ENCODE measurements at places on chromosomes 7 and 10.

DNA sequence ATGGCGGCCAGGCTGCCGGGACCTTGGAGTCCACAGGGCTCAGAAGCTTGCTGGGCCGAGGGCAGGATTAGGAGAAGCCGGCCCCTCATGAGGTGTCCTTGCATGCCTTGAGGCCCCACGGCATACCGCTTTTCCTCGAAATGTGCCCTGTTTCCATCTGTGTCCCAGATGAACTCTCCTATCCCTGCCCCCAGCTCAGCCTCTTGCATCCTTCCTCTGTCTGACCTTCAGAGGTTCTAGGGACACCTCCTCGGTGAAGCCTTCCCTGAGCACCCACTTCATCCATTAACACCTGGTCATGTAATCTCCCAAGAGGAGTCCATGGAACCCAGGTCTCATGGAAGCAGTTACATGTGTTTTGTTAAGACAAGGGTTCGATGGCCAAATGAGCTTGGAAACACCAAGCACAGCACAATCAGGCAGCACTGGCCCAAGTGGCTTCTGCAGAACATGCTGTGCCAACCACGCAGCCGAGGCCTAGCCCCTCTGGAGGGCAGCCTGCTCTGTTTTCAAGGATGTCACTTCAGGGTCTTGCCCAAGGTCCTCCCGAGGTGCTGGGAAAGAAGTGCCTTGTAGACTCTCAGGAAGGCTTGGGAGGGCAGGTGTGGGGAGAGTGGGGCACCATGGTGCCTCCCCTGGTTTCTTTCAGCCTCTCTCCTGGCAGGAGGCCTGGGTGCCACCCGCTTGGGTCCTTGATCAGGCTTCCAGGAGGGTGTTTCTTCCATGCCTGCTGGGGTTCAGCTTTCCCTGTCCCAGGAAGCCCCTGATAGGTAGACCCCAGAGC is 124.3 kb downstream of the NEURL1 start:
- no peak for DNase-seq

DNA sequence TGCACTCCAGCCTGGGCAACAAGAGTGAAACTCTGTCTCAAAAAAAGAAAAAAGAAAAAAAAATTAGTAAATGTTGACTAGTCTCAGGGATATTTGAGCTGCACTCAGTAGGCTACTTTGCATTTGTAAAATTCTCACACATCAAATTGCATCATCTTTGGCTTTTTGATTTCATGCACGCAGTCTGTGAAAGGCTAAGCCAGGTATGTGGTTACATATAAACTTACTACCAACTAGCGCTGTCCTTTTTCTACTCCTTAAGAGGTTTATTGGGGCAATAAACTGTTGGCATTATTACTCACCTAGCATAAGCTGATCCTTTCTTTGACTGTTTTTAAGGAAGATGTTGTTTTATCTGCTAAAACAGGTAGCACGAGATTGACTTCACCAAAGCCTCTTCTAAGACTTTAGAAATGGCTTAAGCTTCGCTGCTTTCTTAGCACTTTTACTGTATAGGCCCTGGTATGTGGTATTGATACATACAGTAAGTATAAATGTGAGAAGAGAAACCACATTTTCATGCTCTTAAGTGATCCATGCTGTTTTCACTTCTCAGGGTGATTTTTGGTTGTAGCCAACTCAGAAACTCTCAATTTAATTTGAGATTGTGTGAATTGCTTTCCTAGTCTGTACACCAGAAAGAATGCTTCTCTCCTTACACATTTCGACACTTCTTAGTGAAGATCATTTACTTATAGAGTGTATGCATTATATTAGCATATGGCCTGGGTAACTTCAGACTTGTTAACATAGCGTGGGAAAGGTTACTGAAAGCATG is 323.9 kb downstream of the AUTS2 start:
- DNase-seq, result no peak

DNA sequence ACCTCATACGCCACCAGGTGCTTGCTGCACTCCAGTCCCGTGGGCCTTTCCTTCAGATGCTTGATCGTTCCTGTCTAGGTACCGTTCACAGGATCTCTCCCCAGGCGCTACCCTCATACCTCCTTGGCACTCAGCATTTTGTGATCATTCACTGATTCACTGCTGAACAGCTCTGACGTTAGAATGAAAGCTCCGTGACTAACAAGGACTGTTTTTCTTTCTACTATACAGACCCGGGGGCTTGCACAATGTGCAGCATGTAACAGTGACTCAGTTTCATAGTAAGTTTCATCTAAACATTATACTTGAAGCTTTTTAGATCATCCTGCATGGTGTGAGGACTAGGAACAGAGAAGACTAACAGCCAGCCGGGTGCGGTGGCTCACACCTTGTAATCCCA is 20.6 kb downstream of the KIN start:
- peak; percentile 88 for DNase-seq

DNA sequence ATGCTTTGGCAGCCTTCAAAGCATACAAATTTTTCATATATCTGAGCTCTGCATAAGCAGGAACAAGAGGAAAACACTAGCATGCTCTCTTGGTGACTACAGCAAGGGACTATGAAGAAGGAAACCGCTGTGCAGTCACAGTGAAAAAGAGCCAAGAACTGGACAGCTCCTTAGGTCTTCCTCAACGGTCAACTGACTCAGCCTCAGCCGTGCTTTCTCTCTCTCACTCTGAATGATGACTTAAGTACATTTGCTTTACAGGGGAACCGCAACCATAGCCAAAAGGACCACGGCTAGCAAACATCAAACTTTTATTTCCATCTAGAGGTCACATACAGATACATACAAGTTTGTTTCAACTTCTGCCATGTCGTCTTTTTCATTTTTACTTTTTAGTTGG is 69.9 kb downstream of the HYCC1 start:
- peak; percentile 78 for DNase-seq

- no peak for DNase-seq
These were observed 38.4 kb upstream of the ELFN1 start for GRCh38 chr7:1631678-1632077.

GRCh38 chr7:19815546-19815945 is 42.1 kb upstream of the TMEM196 start:
- DNase-seq, result no peak

- DNase-seq, result no peak
These were observed 25.9 kb downstream of the CTBP2 start for GRCh38 chr10:125134483-125134848.

GRCh38 chr7:90678986-90679385 is 82.9 kb downstream of the CDK14 start:
- DNase-seq, result no peak

DNA sequence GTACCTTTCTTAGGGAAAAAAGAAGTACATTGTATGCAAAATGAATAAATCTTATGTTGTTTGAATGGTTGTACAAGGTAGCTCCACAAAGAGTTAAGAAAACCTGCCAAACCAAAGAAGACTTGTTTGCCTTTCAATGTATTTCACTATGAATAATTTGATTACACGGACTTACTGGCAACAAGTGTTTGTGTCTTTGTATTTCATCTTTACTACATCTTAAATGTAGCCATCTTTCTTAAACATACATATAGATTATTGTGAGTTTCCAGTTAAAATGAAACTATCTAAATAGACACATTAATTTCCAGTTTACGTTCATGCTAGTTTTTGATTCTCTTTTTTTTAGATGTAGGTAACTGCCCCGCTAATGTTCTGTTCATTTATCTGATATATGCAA is 2.8 kb downstream of the PRKG1 start:
- no peak for DNase-seq

GRCh38 chr10:71864911-71865361 is 13.9 kb upstream of the PSAP start:
- peak; percentile 81 for DNase-seq

DNA sequence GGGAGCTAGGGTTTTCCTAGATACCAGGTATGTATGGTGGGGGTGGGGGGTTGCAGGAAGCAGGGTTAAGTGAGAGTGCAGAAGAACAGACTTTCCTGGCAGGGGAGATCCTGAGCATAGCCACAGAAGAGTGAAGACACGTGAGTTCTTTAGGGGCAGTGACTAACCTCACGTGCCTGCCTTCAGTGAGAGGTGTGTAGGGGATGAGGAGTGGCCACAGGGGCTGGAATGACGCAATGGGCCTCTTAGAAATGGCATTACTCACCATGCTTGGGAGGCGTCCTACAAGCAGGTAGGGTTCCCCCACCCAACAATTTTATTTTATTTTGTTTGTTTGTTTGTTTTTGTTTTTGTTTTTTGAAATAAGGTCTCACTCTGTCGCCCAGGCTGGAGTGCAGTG is 698.6 kb upstream of the NRP1 start:
- no peak for DNase-seq

DNA sequence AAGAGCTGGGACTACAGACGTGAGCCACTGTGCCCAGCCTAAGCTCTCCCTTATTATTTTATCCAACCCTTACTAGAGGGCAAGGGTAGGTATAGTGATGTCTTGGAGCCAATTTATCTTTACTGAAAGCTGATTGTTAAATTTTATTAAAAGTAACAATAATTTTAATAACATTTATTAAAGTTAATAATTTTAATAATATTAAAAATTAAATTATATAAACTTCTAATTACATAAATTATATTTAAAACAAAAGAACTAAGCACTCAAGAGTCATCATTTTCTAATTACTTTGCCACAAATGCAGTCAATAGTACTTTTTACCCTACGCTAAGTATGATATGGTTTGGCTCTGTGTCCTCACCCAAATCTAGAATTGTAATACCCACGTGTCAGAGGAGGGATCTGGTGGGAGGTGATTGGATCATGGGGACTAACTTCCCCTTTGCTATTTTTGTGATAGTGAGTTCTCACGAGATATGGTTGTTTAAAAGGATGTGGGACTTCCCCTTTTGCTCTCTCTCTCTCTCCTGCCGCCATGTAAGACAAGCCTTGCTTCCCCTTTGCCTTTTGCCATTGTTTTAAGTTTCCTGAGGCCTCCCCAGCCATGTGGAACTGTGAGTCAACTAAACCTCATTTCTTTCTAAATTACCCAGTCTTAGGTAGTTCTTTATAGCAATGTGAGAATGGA is 58.4 kb upstream of the ETV1 start:
- no peak for DNase-seq

DNA sequence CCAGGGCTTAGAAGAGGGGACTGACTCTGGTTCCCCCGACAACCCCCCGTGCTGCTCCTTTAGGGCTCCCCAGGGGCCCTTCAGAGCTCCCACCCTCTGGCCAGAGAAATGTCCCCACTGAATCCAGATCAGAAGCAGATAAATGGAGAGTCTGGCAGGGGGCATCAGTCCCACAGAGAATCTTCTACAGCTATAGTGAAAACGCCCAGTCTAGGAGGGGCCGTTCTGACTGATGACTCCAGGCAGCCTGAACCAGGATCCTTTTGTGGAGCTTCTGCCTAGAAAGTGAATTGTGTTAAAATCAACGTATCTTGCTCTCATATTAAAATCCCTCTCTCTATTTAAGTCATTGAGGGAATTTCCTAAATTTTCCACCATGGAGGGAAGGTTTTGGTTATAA is 471.4 kb downstream of the LRMDA start:
- DNase-seq, result no peak

- no peak for DNase-seq
These were observed 156.7 kb upstream of the NPVF start for GRCh38 chr7:25384788-25385505.

DNA sequence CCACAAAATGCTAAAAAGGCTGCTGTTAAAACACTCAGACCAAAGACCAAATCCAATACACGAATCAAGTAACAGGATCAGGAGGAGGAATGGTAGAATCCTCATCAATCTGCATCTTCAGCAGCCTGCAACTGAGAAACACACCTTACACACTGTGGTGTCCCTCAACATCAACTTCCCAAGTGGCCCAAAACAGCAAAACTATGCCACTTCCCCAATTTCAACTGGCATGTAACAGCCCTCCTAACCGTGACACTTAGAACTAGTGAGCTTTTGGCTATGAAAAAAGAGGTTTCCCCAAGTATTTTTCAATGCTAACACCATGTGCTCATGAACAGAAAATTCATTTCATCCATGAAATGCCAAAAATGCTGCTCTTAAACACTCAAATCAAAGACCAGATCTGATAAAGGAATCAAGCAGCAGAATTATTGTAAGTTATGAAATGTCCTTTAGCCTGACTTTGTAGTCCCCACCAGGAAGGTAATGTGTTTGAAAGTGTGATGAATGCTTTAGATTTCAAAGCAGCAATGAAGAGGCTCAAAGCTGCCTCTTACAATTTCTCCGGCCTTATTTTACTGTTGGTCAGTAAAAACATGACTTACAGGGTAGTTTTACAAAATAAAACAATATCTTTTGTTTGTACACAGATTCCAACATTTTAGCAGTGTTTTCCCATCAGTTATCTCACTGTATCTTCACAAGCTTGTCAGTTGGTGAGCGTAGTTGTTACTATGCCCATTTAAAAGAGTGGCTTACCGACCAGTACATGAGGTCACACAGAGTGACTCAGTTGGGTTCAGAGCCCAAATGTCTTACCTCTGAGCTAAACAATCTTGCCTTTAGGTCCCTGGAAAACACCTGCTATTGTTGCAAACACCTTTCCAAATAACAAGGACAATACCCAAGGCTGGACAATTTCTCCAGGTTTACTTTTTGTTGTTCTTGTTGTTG is 65.7 kb upstream of the ASAH2 start:
- no peak for DNase-seq

DNA sequence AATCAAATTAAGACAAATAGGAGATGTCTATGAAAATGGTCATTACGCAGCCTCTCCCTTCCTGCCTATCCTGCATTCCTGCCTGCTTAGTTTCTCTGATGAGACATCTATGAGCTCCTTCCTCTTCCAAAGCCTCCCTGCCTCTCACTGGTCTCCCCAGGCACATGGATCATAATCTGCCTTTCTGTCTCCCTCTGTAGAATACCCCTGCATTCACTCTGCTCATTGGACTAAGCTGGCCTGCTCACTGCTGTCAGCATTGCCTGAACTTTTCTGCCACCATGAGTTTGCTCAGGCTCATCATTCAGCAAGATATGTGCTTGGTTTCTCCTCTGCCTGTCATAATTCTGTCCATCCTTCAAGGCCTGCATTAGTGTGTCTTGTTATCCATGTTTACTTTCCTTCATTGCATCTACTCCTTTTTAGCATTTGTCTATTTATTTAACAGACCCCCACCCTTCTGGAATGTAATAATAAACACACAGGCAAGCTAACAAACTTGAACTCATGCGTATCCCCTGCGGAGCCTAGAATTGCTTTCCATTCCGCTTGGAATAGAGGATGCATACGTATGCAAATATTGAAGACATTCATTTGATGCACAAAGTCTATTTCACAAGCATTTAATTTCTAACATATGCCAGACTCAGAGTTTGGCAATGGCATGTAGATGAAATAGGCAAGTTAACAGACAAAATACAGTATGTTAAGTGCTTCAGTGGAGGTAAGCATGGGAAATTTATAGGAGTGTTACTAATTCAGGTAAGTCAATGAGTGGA is 88.3 kb downstream of the PTPRZ1 start:
- peak; percentile 94 for DNase-seq

DNA sequence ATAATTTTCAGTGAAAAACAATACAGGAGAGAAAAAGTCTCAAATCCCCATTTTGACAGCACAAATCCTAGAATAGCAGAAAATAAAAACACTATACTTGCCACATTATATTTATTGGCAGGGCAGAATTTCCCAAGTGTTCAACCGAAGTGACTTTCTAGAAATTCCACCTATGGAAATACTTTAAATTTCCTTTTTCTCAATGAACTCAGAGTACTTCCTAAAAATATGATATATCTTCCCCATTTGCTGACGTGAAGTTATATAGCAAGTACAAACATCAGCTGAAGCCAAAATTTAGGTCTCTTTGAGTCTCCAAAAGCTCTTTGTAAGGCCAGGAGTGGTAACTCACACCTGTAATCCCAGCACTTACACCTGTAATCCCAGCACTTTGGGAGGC is 83.3 kb downstream of the NT5C2 start:
- DNase-seq, result no peak

Measured in brain microvascular endothelial cell (primary cell).